Myocyte (in vitro differentiated cells): ENCODE measurements at places on chromosomes 16 and 17. TPM values are rescaled to one million over a fixed set of nuclear protein-coding genes. Genes with fewer than 3 reads are reported as not detected.

The ASPSCR1 gene
- total RNA-seq = 21.8 and 29.7 TPM in 2 replicates

The DNAH9 gene
- total RNA-seq = 0.05 TPM in 1 of 2 replicates, not detected in the other

GRCh38 chr17:73101031-73101430 is 8.5 kb upstream of the SLC39A11 start:
- no peak for DNase-seq

DNA sequence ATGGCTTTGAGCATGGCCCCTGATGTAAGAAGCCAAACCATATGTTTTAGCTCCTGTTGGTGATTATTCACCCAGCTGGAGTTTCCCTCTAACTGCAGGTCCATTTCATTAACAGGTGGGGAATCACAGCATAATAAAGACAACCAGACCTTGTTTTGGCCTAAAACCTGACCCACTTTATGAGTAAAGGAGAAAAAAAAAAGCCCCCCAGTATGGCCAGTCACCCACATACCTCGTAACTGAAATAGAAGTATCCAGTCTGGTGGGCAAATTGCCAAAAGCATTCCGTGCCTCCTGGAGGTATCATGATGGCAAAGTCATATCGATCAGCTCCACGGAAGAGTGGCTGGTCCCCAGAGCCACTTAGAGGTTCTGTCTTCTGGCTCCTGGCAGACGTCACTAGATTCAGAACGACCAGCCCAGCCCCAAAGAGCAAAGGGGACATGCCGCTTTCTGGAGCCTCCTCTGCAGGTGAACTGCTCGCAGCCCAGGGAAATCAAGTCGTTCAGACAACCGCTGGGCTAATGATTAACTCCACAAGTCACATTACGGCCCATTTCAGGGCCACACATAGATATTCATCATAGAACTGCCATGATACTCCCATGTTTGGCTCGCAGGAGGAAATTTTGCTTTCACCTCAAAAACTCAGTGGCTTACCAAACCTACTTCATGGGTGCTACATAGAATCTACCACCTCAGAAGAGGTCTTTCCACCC is at the start of gene TMED6:
Gene TMED6, minus strand, starts transcription at position 478 of the 719 bp plus-strand sequence. Its CDS starts 33 bp downstream, at position 445.
- no peak for DNase-seq

GRCh38 chr16:4103745-4104144 is 12.5 kb downstream of the ADCY9 start:
- no peak for DNase-seq

- no peak for DNase-seq
Measured at GRCh38 chr16:23796941-23797340, 38.8 kb upstream of the PRKCB start.

GRCh38 chr16:70348991-70349390 is 2.3 kb downstream of the DDX19A start:
- no peak for DNase-seq

DNA sequence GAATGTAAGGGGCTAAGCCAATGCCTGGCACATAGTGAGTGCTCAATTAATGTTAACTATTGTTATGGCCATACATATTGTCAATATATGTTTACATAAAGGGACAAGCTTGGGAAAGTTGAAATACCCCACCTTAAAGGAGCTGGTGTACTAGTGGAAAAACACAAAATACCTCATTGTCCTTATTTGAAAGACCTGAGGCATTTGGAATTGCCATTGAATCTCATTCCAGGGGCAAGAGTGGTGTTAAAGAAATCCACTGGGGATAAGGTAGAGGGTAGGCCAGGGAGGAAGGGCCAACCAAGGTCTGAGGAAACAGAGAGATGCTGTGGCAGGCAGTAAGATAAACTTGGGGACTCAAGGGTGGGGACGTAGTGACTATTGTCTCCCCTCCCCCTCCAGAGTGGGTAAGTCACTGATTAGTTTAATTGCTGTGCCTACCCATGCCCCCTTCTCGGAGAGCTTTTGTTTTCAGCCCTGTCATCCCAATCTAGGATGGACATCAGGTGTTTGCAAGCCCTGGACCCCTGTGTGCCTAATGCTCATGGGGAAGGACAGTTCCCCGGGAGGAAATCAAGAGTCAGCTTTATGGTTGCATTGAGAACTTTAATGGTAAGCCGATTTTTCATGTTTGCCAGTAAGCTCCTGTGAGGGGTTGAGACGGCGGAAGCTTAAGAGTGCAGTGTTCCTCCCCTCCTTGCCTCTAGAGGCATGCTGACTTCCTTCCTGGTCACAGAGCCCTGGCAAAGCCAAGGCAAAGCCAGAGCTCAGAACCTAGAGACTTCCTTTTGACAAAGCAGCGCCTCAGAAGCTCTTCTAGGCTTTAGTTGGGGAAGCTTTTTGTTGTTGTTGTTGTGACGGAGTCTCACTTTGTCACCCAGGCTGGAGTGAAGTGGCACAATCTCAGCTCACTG is 2.5 kb upstream of the HEATR9 start:
- no peak for DNase-seq

The TMEM204 gene
- total RNA-seq = 0.45 TPM in 1 of 2 replicates, not detected in the other

The ETV4 gene
- 3.0 and 7.9 TPM in 2 replicates for total RNA-seq

The CDH8 gene
- 13.6 and 38.7 TPM in 2 replicates for total RNA-seq

DNA sequence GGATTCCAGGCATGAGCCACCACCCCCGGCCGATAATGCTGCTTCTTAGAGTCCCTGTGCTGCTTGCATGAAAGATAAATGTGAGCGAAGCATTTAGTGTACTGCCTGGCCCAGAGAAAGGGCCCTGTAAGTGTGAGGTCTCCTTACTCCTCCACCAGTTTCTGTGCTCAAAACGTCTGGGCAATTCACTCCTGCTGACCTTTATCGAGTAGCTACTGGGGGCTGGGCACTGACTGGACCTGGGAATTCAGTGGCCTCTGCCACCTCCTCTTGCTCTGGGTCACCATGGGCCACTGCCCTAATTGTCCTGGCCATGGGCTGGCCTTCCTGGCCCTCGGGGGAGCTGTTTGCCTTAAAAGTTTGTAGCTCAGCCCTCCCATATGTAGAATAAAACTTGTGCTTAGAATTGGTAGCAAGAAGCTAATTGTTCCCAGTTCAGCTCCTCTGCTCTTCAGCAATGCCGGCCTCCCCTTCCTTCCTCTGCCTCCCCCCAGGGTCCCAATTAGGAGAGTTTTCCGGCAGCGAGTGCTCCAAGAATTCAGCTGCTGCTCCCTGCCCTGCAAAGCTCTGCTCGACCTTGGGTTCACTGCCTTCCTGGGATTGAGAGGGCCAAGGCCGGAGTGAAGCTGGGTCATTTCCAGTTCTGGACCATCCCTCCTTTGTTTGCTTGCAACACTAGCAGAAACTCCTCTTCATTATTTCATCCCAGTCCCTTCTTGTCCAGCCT is 98.9 kb upstream of the CDC42EP4 start:
- DNase-seq = no peak

DNA sequence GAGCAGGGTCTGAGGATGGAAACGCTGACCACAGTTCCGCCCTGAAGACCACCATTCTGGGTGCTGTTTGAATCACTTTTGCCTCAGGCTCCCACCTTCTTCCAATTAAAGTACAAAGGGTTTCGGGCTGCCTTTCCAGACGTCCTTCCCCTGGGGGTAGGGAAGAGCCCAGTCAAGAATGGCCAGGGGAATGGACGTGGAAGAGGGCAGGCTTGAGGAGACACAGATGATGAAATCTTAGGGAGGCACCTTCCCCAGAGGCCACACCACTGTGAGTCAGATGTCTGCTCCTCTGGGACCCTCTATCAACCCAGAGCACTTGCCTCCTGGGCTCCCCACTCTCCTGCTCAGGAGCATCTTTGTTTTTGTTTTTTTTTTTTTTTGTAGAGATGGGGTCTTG is 27.5 kb upstream of the MTSS2 start:
- no peak for DNase-seq
